Thyroid gland (tissue), 4 donors: ENCODE measurements at places on chromosomes 16 and 17.

DNA sequence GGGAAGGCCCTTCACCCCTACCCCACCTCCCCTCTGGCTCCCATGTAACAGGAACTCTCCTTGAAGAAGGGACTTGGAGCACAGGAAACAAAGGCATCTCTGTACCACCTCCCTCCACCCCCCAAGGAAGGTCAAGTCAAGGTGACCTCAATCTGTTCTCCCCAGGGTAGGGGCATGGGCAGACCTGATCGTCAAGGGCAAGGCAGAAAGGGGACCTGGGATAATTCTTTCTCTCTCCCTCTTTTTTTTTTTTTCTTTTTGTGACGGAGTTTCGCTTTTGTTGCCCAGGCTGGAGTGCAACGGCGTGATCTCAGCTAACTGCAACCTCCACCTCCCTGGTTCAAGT, 4.3 kb upstream of the STAT5A start:
- DNase-seq, result no peak

GRCh38 chr16:69589434-69590269, 23.9 kb downstream of the NFAT5 start:
- no peak for DNase-seq

GRCh38 chr16:64428463-64429113, 693.3 kb downstream of the CDH11 start:
- DNase-seq, result no peak

- DNase-seq, result no peak
Observed at GRCh38 chr16:86245351-86245750, 265.0 kb upstream of the FOXF1 start.

- no peak for DNase-seq
Observed at GRCh38 chr16:37511-37910, 15.9 kb downstream of the POLR3K start.

DNA sequence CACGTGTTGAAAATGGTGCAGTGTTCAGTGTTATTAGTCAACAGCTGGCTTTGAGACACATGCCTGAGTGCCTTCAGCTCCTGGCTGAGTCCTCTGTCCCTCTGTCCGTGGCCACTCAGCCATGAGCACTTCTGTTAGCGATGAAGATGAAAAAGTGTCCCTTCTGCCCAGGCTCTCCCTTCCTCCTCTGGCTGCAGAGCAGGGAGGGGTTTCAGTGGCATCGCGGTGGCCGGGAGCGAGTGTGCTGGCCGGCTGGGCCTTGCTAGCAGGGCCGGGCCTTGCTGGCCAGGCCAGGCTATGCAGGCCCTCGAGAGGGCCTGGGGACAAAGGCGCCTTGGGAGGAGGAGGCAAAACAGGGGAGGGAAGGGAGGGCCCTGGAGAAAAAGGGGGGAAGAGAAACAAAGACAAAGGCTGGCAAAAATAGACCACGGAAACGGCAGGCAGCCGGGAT, 47.7 kb downstream of the CMIP start:
- peak; percentile 72 for DNase-seq

- no peak for DNase-seq
Observed at GRCh38 chr16:19513377-19514053, 8.4 kb downstream of the GDE1 start.

DNA sequence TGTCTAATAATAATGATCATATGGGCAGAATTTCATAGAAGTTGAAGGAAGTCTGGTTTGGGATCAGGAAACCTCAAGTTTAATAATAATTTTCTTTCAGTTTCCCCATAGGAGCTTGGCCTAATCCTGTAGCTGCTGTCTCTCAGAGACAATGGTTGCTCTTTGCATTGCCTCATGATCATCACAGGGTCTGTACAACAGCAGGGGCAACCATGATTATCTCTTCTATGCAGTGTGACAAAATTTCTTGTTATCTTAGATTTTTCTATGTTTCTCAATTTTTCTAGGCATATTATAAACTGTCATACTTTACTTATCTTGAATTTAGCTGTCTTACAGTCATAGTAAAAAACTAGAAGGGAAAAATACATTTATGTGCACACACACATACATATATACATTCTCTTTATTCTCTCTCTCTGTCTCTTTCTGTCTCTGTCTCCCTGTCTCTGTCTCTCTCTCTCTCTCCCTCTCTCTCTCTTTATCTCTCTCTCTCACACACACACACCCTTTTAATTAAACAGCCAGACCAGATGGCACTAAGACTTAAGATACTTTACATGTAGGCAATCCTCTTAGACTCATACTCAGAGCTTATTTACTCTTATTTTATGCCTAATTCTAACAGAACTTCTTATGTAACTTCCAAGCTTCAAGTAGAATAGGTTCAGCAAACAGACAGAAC, 30.5 kb downstream of the SMIM36 start:
- no peak for DNase-seq

DNA sequence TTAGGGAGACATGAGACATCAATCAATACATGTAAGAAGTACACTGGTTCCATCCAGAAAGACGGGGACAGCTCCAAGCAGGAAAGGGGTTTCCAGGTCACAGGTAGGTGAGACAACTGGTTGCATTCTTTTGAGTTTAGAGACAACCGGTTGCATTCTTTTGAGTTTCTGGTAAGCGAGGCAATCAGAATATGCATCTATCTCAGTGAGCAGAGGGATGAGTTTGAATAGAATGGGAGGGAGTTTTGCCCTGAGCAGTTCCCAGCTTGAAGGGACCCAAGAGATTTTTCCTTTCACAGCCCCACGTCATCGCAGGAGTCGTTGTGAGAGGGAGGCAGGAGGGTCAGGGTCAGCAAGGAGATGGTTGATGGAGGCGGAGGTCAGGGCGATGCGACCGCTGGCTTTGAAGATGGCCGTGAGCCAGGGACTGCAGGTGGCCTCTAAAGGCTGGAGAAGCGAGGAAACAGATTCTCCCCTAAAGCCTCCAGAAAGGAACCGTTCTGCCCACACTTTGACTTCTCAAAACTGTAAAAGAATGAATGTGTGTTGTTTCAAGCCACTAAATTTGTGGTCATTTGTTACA, 36.5 kb downstream of the IRF8 start:
- DNase-seq, result no peak

- DNase-seq, result no peak
Observed at GRCh38 chr16:86573646-86574508, 4.5 kb upstream of the FOXL1 start.

DNA sequence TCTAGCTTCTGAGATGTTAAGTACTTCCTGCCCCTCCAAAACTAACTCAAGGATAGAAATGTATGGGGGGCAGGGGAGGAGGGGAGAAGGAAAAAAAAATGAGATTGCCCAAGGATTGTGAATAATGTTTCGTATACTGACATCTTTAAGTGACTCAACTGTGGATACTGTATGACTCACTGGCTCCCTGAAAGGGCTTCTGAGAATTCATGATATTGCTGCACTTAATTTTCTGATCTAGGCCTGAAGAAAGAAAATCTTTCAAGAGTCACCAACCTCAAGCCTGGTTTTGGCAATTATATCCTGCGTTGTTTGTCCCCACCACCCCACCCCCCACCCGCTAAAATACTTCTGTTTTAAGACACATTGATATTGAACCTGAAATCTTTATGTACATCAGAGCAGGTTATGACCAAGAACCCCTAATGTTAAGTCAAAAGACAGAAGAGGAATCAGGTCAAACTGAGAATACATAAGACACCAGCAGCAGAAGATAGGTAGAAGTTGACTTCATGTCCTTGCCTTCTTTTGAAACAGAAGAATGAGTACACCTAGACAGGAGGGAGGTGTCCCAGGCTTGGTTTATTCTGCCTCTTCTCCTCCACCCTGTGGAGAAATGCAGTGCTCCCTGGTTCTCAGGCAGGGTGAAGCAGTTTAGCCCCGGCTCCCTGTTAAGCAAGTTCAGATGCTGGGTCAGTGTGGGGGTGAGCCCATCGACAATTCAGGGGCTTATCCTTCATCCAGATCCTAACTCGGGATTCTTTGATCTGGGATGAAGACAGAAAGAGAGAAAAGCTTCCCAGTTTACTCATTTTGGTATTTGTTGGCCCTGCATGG, 3.3 kb upstream of the FBXL20 start:
- DNase-seq, result no peak

DNA sequence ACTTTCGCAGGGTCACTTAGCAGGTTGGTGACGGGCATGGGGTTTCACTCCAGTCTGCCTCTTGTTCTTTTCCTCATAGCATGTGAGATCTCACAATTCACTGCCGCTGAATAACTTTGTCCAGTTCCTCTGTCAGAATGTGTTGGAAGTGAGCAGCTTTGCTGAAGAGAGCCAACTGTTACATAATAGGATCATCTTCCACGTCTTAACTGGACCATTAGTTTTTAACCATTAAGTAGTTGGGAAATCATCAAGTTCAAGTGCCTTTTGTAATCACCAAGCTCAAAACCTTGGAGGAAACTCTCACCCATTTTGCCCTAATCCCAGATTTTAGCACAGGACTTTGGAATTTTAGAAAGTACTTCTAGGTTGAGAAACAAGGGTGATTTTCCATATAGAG, 290.6 kb downstream of the WWOX start:
- DNase-seq, result no peak

DNA sequence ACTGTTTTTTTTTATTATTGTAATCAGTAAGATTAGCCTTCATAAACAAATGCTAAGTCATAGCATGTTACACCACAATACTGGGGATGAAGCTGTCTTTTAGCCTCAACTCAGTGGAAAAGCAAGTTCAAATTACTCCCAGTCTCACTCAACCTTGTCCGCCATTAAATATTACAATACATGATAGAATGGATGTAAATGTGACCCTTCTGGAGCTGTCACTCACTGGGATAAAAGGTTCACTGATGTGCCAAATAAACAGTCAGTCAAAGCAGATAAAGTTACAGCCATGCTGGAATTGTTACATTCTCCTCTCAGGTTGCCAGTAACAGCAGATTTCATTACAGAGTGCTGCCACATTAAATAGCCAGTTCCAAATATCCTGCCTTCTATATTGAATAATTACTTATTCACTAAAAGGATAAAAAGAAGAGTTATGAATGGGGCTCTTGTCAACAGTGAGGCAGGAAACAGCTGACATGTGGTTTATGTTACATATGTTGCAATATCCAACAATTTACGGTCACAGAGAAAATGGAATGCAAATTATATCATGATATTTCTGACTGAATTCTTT, 53.4 kb downstream of the BRIP1 start:
- DNase-seq, result no peak

- DNase-seq, result no peak
Observed at GRCh38 chr16:75011634-75012307, 12.9 kb downstream of the ZNRF1 start.

- DNase-seq, result no peak
Observed at GRCh38 chr16:56689171-56689570, 6.9 kb downstream of the MT1X start.
